CD4-positive, alpha-beta T cell (primary cell): ENCODE measurements at places on chromosomes 7 and 10. TPM values are rescaled to one million over a fixed set of nuclear protein-coding genes. Genes with fewer than 3 reads are reported as not detected.

DNA sequence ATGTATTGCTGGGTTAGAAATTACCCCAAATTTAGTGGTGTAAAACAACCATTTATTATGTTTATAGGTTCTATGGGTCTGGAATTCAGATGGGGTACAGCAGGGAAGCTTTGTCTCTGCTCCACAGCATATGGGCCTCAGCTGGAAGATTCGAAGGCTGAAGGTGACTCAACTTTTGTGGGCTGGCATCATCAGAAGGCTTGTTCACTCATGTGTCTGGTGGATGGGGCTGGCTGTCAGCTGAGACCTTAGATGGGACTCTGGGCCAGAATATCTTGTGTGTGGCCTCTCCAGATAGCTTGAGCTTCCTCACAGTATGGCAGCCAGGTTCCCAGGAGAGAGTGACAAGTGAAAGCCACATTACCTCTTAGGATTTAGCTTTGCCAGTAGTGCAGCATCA, 45.9 kb downstream of the ZNF503 start:
- no peaks in the 10 kb centered on the region for H3K36me3 ChIP-seq
- H3K27me3 ChIP-seq: no peaks in the 10 kb centered on the region
- H3K4me1 ChIP-seq: no peaks in the 10 kb centered on the region
- no peak overlapping the region for H3K4me3 ChIP-seq

DNA sequence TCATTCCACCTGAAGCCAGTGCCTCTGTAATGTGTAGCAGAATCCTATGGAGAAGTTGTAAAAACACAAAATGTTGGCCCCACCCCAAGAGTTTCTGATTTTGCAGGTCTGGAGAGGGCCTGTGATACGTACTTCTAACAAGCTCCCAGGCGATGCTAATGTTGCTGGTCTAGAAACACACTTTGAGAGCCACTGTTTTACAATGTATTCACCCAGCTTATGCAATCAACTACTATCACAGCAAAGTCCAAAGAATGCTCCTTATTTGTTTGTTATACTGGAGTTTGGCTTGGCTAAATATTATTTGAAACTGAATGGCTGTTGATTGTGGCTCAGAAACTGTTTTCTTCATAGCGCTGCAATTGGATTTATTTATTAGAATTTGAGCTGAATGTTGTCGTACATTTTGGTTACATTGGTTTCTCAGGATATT, 44.3 kb downstream of the DNAJB9 start:
- no peaks in the 10 kb centered on the region for H3K27me3 ChIP-seq
- H3K36me3 ChIP-seq: no peaks in the 10 kb centered on the region
- H3K4me3 ChIP-seq: no peak overlapping the region
- no peaks in the 10 kb centered on the region for H3K4me1 ChIP-seq
- no peak for DNase-seq

SLC35B4 gene
- total RNA-seq: 7.8 TPM

GRCh38 chr10:70162892-70163201, 7.5 kb downstream of the SAR1A start:
- no peak overlapping the region for H3K27ac ChIP-seq
- H3K4me1 ChIP-seq: peaks cover 44% of the 10 kb centered on the region
- peaks cover 76% of the 10 kb centered on the region for H3K36me3 ChIP-seq
- H3K27me3 ChIP-seq: no peaks in the 10 kb centered on the region

DNA sequence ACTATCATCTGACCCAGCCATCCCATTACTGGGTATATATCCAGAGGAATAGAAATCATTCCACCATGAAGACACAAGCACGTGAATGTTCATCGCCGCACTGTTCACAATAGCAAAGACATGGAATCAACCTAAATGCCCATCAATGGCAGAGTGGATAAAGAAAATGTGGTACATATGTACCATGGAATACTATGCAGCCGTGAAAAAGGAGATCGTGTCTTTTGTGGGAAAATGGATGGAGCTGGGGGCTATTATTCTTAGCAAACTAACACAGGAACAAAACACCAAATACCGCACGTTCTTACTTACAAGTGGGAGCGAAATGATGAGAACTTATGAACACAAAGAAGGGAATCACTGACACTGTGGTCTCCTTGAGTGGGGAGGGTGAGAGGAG, 9.8 kb upstream of the KNDC1 start:
- no peaks in the 10 kb centered on the region for H3K36me3 ChIP-seq
- H3K4me3 ChIP-seq: no peak overlapping the region
- peaks cover 4% of the 10 kb centered on the region for H3K27me3 ChIP-seq
- H3K4me1 ChIP-seq: no peaks in the 10 kb centered on the region

DNA sequence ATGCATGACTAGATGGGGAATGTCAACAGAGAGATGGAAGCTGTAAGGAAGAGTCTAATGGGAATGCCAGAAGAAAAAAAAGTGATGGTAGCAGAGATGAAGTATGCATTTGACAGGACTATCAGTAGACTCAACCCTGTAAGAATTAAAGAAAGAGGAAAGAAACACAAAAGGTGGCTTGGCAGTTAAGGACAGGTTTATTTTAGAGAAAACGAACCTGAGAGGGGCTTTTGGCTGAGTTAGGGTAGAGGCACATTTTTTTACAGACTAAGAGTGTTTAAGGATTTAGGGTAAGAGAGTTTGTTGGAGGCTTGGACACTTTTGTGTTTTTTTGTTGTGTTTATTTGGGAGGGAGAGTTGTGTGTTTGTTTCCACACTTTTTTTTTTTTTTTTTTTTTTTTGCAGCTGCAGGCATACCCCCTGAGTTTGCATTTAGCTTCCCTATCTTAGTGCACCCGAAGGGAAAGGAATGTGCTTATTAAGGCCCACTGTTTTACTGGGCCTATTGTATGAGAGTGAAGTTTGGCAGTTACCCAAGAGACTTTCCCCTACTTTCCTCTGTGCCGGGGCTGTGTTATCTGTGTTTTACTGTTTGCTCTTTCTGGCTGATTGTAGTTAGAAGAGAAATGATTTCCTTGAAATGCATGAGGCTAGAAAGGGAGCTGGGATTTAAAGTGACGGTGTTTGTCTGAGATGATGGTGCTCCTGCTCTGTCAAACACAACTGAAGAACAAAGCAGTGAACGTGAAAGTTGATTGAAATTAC, 32.0 kb downstream of the NPVF start:
- no peaks in the 10 kb centered on the region for H3K4me1 ChIP-seq
- peaks cover 4% of the 10 kb centered on the region for H3K27me3 ChIP-seq
- DNase-seq: no peak
- no peaks in the 10 kb centered on the region for H3K36me3 ChIP-seq
- H3K4me3 ChIP-seq: no peak overlapping the region
- H3K27ac ChIP-seq: no peak overlapping the region

DNA sequence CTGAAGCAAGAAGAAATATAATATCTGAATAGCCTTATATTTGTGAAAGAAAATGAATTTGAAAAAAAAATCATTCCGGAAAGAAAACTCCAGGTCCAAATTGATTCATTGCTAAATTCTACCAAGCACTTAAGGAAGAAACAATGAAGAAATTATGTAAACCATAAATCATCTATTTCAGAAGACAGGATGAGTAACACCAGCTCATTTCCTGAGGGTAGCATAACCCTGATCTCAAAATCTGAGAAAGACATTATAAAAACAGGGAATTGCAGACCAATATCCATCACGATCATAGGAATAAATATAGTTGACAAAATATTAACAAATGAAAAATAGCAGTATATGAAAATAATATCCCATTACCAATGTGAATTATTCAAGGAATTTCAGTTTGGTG, 70.1 kb upstream of the RAB18 start:
- no peaks in the 10 kb centered on the region for H3K36me3 ChIP-seq
- no peak overlapping the region for H3K4me3 ChIP-seq
- no peak overlapping the region for H3K27ac ChIP-seq
- no peaks in the 10 kb centered on the region for H3K27me3 ChIP-seq
- no peaks in the 10 kb centered on the region for H3K4me1 ChIP-seq
- no peak for DNase-seq

KNDC1 gene
- total RNA-seq: not detected

GRCh38 chr10:90149563-90149962, 448.2 kb downstream of the KIF20B start:
- H3K27me3 ChIP-seq: no peaks in the 10 kb centered on the region
- no peaks in the 10 kb centered on the region for H3K36me3 ChIP-seq
- H3K4me3 ChIP-seq: no peak overlapping the region
- H3K27ac ChIP-seq: no peak overlapping the region
- no peaks in the 10 kb centered on the region for H3K4me1 ChIP-seq
- no peak for DNase-seq

- no peaks in the 10 kb centered on the region for H3K27me3 ChIP-seq
- no peak for DNase-seq
- H3K4me3 ChIP-seq: no peak overlapping the region
- no peak overlapping the region for H3K27ac ChIP-seq
- H3K36me3 ChIP-seq: no peaks in the 10 kb centered on the region
Observed at GRCh38 chr7:47944536-47945260, 3.6 kb downstream of the PKD1L1 start.

GRCh38 chr10:6877336-6877721, 297.3 kb upstream of the PRKCQ start:
- no peak for DNase-seq
- H3K27me3 ChIP-seq: peaks cover 17% of the 10 kb centered on the region
- no peak overlapping the region for H3K27ac ChIP-seq

- no peak for DNase-seq
- no peak overlapping the region for H3K4me3 ChIP-seq
- H3K4me1 ChIP-seq: no peaks in the 10 kb centered on the region
- no peaks in the 10 kb centered on the region for H3K36me3 ChIP-seq
Observed at GRCh38 chr10:65341323-65341925, 1584.4 kb upstream of the LRRTM3 start.

NXPH1 gene
- not detected for total RNA-seq
